ENCODE measurements at places on chromosomes 1 and 21. TPM values are rescaled to one million over a fixed set of nuclear protein-coding genes. Genes with fewer than 3 reads are reported as not detected.

The EXO1 gene
- 32.2 TPM for total RNA-seq

The IFNLR1 gene
- 3.3 TPM for total RNA-seq

The PHACTR4 gene
- total RNA-seq, result 22.3 TPM

The RNU1-1 gene
- under 0.01 TPM for total RNA-seq

The CR1 gene
- total RNA-seq, result not detected

The USP21 gene
- total RNA-seq, result 19.0 TPM

The SELENON gene
- total RNA-seq, result 24.9 TPM

The HCRTR1 gene
- total RNA-seq, result 0.06 TPM

The FCGR1A gene
- not detected for total RNA-seq

The SPRR5 gene
- not detected for total RNA-seq

The SUSD4 gene
- 3.5 TPM for total RNA-seq

- no peak for DNase-seq
These were observed 361.5 kb upstream of the ADGRL2 start for GRCh38 chr1:81439046-81439823.

GRCh38 chr1:56545711-56546110, 33.7 kb downstream of the PLPP3 start:
- no peak for DNase-seq

DNA sequence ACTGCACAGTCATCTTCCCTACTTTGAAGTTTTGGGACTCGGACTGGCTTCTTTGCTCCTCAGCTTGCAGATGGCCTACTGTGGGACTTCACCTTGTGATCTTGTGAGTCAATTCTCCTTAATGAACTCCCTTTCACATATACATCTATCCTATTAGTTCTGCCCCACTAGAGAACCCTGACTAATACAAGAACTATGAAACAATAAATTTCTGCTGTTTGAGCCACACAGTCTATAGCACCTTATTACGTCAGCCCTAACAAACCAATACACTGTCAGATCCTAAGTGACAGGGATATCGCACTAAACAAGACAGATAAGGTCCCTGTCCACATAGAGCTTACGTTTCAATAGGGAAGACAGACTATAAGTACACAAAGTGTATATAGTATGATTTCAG, 120.1 kb downstream of the PLPP3 start:
- no peak for DNase-seq

- no peak for DNase-seq
These were observed 45.0 kb upstream of the HOOK1 start for GRCh38 chr1:59769736-59770095.

DNA sequence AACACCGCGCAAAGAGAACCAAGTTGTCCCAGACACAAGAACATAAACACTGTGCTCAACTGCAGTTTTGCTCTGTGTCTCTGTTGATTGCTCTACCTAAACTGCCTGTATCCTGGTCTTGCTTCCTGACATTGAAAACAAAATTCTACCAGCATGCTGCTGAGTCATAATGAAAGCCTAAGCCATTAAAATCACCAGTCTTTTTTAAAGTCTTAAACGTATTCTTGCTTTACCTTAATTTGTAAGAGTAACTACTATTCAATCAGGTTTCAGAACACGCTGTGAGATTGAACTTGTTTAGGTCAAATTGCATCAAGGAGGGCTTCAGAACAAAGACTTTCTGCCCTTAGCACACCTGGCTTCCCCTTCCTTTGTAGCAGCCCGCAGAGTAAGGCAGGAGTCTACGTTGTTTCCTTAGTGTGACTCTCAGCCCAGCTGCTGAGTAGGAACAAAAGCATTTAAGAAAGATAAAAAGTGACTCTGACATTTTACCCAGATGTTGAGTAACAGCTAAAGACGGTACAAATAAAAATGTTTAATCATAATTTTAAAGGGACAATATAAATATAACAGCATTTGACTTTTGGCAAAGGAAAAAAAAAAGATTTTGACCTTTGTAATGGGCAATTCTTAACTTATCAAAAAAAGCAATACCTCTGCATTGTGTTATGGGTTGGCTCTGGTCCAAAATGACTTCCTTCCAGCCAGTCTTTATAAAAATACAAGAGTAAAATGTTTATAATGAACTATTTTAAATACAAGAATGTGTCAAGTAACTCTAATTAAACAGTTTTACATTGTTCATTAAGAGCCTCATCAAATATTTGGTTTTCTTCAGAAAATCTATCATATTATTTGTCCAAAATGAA, 186.9 kb upstream of the ADGRL4 start:
- peak; percentile 8 for DNase-seq

DNA sequence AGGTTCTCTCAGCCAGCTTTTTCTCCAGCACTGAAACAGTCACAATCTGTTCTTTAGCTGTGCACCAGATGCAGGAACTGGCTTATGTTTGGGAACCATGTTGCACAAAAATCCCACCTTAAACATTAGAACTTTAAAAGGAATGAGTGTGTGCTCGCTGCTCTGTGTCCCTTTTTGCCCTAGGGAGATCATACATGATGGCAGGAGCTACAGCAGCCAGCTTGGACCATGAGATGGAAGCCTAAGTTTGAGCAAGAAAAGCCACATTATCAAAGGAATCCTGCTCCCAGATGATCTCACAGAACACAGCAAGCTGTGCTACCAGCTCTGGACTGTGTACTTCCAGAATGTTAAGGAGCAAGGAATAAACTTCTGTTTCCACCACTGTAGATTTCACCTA, 3.5 kb downstream of the ZBTB17 start:
- DNase-seq, result no peak

- DNase-seq, result no peak
These were observed 48.7 kb downstream of the SLC19A1 start for GRCh38 chr21:45493401-45494001.

DNA sequence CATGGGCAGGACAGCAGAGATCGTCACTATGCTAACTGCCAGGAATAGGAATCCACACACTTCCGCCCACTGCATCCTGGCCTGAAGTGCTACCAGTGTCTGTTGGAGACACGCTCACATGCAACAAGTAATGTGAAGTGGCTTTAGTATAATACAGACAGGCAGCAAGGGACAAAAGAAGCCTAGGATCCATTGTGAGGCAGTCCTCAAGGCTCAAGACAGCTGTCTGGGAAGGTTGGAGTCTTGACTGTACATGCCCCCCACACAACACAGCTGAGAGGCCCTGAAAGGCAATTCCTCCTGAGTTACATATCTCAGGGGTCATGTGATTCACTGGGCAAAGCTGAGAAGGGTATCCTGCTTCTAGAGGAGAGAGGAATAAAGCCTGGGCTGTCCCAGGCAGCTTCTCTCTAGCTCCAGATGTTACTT, 39.9 kb upstream of the CD1D start:
- no peak for DNase-seq

DNA sequence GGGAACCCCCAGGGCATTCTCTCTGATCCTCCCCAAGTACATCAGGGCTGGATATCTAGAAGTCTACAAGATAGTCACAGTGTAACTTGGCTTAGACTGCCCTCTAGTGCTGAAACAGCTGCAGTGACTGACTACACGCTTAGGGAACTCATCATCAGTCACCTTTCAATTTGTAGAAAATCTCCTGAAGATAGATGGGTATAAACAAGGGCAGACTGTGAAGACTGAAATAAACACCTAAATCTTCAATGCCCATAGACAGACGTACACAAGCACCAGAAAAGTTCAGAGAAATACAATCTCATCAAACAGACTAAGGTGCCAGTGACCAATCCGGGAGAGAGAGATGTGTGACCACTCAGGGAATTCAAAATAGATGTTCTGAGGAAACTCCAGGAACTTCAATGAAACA, 46.6 kb downstream of the PACC1 start:
- peak; percentile 84 for DNase-seq

DNA sequence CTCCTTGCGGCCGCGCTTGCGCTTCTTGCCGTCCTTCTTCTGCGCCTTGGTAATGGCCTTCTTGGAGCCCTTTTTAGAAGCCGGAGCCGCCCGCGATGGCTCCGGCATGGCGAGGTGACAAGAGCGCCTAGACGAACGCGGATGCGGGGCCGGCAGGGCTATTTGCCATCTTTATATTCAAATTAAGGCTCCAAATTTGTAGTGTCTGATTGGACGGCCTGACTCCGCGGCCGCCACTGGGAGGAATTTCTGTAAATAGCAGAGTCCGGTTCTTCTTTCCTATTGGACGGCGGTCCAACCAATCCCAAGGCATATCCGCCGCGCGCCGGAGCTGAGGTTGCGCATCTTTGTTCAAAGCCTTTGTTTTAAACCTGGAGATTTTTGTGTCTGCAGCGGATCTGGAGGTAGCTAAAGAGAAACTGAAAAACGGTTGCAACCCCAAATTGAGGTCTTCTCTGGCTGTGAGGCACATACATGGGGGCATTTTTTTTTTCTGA, 22.6 kb upstream of the RNF187 start:
- DNase-seq, result peak; percentile 96

DNA sequence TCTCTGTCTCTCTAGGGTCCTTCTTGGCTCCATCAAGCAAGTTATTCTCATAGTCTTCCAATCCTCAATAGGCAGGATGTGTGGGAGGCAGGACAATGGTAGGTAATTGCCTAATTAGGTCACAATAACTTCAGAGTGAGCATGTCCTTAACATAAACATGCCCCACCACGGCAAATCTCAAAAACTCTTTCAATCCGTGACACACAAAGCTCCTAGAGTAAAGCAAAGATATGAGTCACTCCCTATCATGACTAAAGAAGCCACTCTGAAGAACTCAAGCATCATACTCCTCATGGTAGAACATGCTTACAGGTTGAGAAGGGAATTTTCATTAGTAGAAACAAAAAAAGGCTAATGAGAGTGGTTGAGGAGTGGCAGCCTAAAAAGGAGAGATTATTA, 4.9 kb downstream of the HAO2 start:
- DNase-seq, result no peak

- no peak for DNase-seq
These were observed 56.7 kb downstream of the PTPN14 start for GRCh38 chr1:214494706-214495105.

GRCh38 chr1:154746622-154747299, 123.3 kb downstream of the KCNN3 start:
- DNase-seq, result no peak

DNA sequence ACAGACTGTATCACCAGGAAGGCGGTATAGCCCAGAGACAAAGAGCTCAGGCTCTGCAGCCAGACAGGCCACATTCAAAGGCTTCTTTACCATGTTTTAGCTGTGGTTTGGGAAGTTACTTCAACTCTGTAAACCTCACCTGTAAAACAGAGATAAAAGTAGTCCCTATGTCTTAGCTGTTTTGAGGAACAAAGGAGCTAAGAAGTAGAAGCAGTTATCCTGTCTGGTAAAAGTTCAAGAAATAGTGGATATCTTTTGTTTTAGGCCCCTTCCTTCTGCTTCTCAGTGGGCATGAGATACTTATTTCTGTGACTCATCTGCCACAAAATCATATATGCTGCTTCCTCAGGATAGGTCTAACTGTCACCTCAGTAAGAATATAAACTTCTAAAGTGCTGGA, 6.5 kb downstream of the CD34 start:
- DNase-seq, result no peak

DNA sequence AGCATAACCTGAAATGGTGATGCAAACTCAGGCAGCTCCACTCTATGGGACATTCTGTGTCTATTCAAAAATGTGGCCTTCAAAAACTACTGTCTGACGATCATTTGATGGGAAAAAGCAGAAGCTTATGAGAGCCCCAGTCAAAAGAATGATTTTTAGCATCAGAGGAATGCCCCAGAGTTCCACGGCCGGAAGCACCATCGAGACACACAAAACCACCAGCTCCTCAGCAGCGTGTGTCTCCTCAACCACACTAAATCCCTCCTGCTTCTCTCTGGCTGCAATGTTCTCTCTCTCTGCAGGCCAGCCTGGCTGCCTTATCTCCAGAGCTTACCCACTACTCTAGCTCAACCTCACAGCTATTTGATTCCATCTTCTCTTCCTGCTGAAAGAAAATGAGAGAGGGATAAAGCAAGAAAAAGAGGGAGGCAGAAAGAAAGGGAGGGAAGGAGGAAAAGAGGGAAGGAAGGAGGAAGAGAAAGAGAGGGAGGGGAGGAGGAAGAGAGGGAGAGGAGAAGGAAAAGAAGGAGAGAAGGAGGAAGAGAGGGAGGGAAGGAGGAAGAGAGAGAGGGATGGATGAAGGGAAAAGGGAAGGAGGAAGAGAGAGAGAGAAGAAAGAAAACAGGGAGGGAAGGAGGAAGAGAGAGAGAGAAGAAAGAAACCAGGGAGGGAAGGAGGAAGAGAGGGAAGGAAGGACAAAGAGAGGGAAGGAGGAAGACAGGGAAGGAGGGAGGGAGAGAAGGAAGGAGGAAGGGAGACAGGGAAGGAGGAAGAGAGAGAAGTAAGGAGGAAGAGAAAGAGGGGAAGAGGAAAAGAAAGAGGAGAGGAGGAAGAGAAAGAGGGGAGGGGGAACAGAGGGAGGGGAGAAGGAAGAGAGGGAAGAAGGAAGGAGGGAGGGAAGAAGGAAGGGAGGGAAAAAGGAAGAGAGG, 33.5 kb upstream of the LAPTM5 start:
- DNase-seq, result no peak

DNA sequence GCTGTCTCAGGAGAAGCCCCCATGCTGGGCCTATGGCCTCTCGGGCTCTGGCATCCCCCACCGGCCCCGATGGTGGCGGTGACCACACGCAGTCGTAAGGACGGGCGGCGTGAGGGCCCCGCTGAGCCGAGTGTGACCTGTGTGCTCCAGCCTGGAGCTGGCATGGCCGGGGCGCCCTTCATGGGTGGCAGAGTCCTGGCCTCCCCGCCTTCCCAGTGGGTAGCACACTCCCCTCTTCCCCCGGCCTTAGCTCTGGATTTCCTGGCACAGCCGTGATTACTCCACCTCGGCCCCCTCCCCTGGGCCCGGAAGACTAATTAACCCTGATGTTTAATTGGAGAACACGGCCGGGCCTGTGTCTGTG, 44.6 kb downstream of the SLX9 start:
- no peak for DNase-seq

GRCh38 chr1:101158424-101158823, 78.4 kb upstream of the S1PR1 start:
- no peak for DNase-seq

- DNase-seq, result no peak
These were observed 56.4 kb downstream of the ETS2 start for GRCh38 chr21:38861989-38862683.

Measured in neural progenitor cell (in vitro differentiated cells).